ENCODE measurements at places on chromosomes 7 and 10. TPM values are rescaled to one million over a fixed set of nuclear protein-coding genes. Genes with fewer than 3 reads are reported as not detected.

ADAM8 gene
- total RNA-seq, result 4.5 TPM

ZNF394 gene
- 19.7 TPM for total RNA-seq

JCAD gene
- 9.8 TPM for total RNA-seq

CYP51A1 gene
- 46.6 TPM for total RNA-seq

IRF5 gene
- total RNA-seq, result 0.39 TPM

PRLHR gene
- total RNA-seq, result not detected

SPDYE1 gene
- total RNA-seq, result not detected

PFKFB3 gene
- total RNA-seq, result 22.9 TPM

GIMAP4 gene
- 1.4 TPM for total RNA-seq

INA gene
- total RNA-seq, result 1.1 TPM

CLDN3 gene
- not detected for total RNA-seq

SUV39H2 gene
- total RNA-seq, result 13.4 TPM

THSD7A gene
- 0.48 TPM for total RNA-seq

SRGN gene
- total RNA-seq, result 60.0 TPM

FOXI2 gene
- total RNA-seq, result not detected

DOCK4 gene
- total RNA-seq, result 16.4 TPM

TRIM74 gene
- not detected for total RNA-seq

ALKBH4 gene
- total RNA-seq, result 25.7 TPM

ARHGAP21 gene
- total RNA-seq, result 49.3 TPM

ACBD7 gene
- 0.40 TPM for total RNA-seq

MOGAT3 gene
- total RNA-seq, result not detected

HOGA1 gene
- total RNA-seq, result 0.13 TPM

ZNF488 gene
- total RNA-seq, result 0.52 TPM

CLRN3 gene
- total RNA-seq, result not detected

TUBB8 gene
- not detected for total RNA-seq

ATG9B gene
- total RNA-seq, result 0.13 TPM

SFXN2 gene
- total RNA-seq, result 1.4 TPM

TCAF2 gene
- total RNA-seq, result 1.7 TPM

MSS51 gene
- 0.39 TPM for total RNA-seq

ASAH2 gene
- total RNA-seq, result 0.56 TPM

FOXP2 gene
- 1.4 TPM for total RNA-seq

SH2D4B gene
- not detected for total RNA-seq

AMPH gene
- 2.8 TPM for total RNA-seq

TMEM139 gene
- total RNA-seq, result 0.39 TPM

BTAF1 gene
- total RNA-seq, result 26.8 TPM

SPOCK2 gene
- total RNA-seq, result 0.26 TPM

HKDC1 gene
- 0.13 TPM for total RNA-seq

PHYHIPL gene
- not detected for total RNA-seq

Data from epithelial cell of alveolus of lung (primary cell).